CD4-positive, alpha-beta T cell treated with Interferon alpha-2 for 1 hour (primary cell): ENCODE measurements at places on chromosomes 12 and 14.
A peak's percentile ranks its signal among the peaks of the same experiment; 100 is the strongest.

DNA sequence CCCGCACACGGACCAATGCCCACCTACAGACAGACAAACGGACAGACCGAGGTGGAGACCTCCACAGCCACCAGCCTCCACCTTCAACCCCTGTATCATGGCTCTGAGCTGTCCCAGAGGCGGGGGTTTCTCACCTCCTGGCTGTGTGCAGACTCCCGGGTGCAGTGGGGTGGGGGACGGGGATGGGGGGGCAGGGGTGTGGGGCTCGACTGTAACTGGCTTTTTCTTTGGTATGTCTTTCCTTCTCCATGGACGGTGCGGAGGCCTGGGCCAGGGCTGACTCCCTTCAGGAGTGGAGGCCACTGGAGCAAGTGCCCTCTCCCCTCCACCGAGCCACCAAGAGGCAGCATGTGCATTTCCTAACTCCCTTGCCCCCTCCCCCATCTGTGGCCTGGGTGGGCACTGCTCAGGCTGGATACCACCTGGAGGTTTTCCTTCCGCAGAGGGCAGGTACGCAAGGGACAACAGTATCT is 122.6 kb downstream of the ESRRB start:
- DNase-seq = no peak

DNA sequence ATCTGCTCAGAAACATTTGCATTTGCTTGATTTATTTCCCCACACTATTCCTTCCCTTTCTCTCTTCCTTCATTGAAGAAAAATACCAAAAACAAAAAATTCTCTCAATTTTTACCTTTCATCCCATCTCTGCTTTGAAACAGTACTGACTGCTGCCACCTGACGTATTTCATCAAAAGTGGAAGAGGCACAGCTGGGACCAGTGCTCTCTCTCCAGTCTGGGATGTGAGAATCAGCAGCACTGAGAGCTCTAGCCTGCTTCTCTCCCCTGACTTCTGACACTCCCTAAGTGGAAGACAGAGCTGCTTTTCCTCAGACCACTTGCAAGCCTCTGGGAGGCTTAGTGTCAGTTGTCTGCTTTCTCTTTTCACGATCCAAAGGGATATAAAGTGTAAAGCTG is 36.9 kb downstream of the TTLL5 start:
- no peak for DNase-seq

DNA sequence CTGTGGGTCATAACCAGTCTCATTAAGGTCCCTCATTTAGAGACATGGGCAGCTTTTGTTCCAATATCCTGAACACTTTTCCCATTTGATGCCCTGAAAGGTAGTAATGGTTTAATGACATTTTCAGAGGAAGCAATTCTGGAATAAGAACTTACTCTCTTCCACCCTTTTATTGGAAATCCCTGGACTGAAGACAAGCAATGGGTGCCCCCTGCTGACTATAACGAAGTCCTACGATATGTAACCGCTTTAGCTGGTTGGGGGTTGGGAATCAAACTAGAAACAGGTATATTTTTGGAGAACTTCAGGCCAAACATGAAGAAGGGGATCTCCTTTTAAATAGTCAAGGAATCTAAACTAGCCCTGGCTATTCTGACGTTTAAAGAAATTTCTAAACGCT is 20.5 kb downstream of the SARNP start:
- DNase-seq = no peak

DNA sequence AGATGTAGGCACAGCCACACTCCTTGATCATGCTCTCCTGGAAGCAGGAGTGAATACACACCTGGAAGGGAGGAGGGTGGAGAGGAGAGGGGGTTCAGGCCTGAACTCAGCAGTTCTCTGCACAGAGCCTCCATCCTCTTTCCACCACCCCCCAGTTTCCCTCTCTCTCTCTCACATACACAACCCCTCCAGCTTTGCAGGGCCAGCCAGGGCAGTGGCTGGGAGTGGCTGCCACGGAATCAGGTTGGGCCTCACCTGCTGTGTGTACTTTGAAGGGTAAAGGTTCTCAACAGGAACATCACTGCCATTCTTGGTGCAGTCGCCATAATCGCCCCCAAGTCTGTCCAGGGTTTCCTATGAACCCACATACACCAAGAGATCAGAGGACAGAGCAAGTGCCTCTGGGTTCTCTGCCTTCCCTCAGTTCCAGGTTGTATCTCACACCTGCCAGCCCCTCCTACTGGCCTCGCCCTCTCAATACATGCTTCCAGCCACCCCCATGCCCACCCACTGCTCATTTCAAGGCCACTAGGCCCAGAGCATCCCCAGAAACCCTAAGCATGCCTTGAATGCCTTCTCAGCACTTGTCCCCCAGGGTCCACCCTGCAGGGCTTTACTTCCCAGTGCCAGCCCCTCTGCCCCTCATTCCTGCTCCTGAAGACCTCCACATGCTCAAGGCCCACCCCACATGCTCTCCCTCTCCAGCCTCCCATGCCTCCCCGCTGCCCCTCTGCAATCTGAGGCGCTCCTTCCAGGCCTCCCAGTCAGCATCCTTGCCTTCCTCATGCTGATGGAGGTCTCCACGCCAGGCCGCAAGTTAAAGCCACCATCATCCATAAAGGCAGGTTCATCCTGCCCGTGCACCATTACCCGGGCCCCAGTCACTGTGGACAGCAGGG is 12.9 kb upstream of the TNFRSF1A start:
- no peak for DNase-seq

DNA sequence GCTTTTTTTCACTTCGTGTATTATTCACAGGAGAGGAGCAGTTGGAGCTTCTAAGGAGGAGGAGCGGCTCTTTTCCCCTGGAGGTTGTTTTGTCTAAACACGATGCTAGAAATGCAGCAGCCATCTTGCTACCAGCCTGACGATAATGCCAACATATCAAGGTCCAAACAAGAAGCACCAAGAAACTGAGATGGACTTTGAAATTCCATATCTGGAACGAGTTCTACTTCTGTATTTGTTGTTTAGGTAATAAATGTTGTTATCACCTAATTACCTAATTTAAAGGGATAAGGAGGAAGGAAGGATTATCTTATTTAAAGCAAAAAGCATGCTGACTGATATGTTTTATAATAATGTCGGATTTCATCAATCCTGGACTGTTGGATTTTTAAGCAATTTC is 174.4 kb upstream of the TMPO start:
- DNase-seq = no peak

DNA sequence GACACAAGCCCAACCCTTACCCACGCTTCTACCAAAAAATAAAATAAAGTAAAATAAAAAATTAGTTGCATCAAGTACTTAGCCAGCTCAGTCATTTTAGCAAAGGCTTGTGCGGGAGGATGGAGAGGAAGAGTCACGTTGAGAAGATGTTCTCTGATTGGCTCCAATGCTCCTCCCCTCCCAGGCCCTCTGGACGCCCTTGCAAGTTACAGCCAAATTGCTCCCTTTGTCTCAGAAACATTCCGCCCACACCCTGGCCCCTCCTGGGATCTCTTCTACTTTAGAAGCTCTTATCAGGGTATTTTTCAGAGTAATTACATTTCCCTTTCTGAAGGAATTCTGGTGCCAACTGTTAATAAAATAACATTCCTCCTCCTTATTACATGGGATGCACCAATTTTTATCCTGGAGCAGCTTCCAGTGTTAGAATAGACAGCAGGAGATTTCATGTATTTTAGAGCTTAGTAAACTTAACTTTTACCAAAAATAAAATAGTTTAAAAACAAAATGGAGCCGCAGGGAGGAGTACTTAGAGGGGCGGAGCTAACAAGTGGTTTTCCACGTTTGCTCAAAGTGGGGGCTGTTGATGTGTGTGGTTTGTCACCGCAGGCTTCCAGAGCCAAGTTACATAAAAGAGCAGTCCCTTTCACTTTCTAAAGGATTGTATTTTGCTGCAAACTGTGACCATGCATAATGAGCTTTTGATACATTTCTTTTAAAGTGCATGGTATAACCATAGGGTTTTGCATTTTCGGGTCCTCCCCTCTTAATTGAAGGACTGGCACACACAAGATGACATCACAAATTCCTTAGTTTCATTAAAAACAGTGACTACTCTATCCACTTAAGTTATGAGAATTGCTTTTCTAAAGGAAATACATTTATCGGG is 71.7 kb upstream of the RAP1B start:
- peak; percentile 79 for DNase-seq
